ENCODE measurements at places on chromosomes 7 and 10.

DNA sequence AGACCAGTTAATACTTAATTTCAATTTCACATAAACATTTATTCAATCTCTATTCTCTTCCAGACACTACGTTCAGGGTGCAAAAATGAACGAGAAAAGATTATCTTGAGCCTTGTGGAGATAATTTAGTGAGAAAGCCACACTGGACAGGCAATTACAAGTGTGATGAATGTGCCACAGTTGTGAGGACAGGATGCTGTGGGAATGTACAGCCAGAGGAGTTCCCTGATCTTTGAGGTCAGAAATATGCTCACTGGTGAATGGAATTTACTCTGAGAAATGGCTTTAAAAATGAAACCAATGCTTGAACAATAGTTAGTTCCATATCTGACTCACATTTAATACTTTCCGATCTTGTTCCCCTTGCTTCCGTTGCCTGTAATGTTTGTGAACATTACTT is 864.8 kb downstream of the GATA3 start:
- no peak for DNase-seq

DNA sequence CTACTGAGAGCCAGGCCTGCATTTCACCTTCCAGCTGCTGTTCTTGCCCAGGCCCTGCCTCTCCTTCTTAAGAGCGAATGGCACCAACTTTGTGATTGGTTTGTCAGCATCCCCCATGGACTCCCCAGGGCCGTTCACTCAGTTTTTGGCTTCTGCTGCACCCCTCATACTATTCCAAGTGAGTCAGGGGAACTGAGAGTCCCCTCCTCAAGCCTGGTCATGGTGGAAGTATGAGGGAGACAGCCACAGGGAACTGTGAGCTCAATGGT is 62.4 kb upstream of the ANTXRL start:
- DNase-seq: no peak

- no peak for DNase-seq
Measured at GRCh38 chr7:155762655-155763054, 49.6 kb downstream of the SHH start.

- DNase-seq: no peak
Measured at GRCh38 chr7:82335927-82336326, 107.7 kb downstream of the CACNA2D1 start.

GRCh38 chr7:16079723-16080122 is 341.6 kb downstream of the CRPPA start:
- no peak for DNase-seq

- no peak for DNase-seq
Measured at GRCh38 chr10:97463363-97464132, 17.6 kb downstream of the ZDHHC16 start.

GRCh38 chr10:110376021-110376766 is 71.5 kb upstream of the SMNDC1 start:
- DNase-seq: no peak

DNA sequence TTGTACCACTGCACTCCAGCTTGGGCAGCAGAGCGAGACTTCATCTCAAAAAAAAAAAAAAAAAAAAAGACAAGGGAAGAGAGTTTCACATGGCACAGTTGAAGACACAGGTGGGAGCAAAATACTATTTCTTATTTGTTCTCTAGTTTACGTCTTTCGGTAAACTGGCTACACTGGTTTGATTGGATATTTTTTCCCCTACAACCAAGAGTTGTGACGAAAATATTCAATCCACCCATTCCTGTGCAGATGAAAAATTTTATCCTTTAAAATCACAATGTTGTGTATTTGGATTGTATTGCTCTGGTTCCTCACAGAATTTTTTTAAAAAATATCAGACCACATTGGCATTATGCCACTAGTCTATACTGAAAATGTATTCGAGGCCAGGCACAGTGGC is 14.5 kb upstream of the ABCC2 start:
- no peak for DNase-seq

All from stimulated activated CD8-positive, alpha-beta memory T cell treated with anti-CD3 and anti-CD28 coated beads, Interleukin-2, amount 100 ng/mL, for 1 hour (primary cell).